ENCODE measurements at places on chromosomes 16 and 17.

- H3K27me3 ChIP-seq = no peaks in the 10 kb centered on the region
- H3K27ac ChIP-seq = no peak overlapping the region
- DNase-seq = no peak
- peaks cover 2% of the 10 kb centered on the region for H3K36me3 ChIP-seq
Measured at GRCh38 chr16:69775563-69775962, 13.4 kb downstream of the WWP2 start.

DNA sequence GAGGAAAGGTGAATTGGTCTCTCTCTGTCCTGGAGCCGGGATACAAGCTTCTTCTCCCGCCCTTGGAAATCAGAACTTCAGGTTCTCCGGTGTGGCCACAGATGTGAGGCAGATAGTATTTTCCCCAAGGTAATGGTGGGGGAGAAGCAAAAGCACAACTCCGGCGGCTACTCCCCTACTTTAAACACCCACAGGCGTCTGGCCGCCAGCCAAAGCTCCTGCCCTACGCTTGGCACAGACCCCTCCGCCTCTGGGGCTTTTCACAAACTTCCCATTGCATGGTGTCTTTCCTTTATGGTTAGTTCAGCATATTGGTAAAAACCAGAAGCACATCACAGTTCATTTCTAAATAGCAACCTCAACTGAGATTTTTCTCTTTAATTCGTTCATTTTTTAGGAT lies 39.4 kb upstream of the B4GALNT2 start:
- no peaks in the 10 kb centered on the region for H3K36me3 ChIP-seq
- no peak overlapping the region for H3K27ac ChIP-seq
- no peak overlapping the region for H3K4me3 ChIP-seq
- no peaks in the 10 kb centered on the region for H3K4me1 ChIP-seq
- H3K27me3 ChIP-seq = no peaks in the 10 kb centered on the region

DNA sequence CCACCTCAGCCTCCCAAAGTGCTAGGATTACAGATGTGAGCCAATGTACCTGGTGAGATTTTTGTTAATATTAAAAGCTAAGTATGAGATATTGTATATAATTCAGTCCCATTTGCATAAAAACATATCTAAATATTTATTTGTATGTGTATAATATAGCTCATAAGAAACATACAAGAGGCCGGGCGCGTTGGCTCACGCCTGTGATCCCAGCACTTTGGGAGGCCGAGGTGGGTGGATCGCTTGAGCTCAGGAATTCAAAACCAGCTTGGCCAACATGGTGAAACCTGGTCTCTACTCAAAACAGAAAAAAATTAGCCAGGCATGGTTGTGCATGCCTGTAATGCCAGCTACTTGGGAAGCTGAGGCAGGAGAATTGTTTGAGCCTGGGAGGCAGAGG lies 16.8 kb upstream of the BCO1 start:
- no peaks in the 10 kb centered on the region for H3K36me3 ChIP-seq
- no peak for DNase-seq
- H3K4me1 ChIP-seq = no peaks in the 10 kb centered on the region
- no peak overlapping the region for H3K27ac ChIP-seq
- no peaks in the 10 kb centered on the region for H3K27me3 ChIP-seq

DNA sequence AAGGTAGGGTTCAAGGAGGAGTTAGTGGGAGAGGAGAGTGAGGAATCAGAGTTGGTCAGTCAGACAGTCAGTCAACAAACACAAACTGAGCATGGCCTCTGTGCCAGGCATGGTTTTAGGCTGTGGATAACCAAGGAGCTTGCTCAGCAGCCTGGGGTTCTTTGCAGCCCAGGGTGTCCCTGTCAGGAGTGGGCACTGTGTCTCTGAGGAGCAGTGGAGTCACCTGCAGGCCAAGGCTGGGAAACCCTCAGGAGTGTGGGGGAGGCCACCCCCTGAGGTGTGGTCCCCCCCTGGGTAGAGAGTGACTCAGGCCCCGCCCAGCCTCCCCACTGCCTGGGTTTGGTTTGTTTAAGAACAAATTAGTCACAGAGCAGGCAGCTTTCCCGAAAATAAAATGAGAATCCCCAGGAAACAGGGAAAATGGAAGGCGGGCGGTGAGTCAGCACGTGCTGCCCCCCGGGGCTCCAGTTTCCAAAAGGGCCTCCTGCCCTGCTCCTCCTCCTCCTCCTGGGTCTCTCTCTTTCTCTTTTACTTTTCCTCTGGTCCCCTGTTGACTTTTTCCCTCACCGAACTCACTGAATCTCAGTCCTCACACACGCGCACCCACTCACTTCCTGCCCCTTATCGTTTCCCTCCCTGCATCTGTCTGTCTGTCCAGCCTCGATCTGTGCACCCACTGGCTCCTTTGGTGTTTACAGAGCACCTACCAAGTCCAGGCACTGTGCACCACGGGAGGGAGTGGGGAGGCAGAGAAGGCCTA lies 44.3 kb downstream of the SOCS3 start:
- peak overlapping the region; percentile 74 for H3K27ac ChIP-seq
- no peak for DNase-seq
- H3K36me3 ChIP-seq = no peaks in the 10 kb centered on the region
- H3K4me1 ChIP-seq = peaks cover 35% of the 10 kb centered on the region
- H3K27me3 ChIP-seq = no peaks in the 10 kb centered on the region

- H3K27ac ChIP-seq = no peak overlapping the region
- no peak overlapping the region for H3K4me3 ChIP-seq
- no peaks in the 10 kb centered on the region for H3K27me3 ChIP-seq
- no peaks in the 10 kb centered on the region for H3K36me3 ChIP-seq
- DNase-seq = no peak
Measured at GRCh38 chr16:49632795-49633184, 223.1 kb downstream of the ZNF423 start.

GRCh38 chr16:86574646-86575045 lies 3.7 kb upstream of the FOXL1 start:
- peaks cover 9% of the 10 kb centered on the region for H3K27me3 ChIP-seq
- H3K4me1 ChIP-seq = peaks cover 3% of the 10 kb centered on the region
- no peak for DNase-seq
- H3K27ac ChIP-seq = no peak overlapping the region
- H3K4me3 ChIP-seq = no peak overlapping the region
- no peaks in the 10 kb centered on the region for H3K36me3 ChIP-seq

DNA sequence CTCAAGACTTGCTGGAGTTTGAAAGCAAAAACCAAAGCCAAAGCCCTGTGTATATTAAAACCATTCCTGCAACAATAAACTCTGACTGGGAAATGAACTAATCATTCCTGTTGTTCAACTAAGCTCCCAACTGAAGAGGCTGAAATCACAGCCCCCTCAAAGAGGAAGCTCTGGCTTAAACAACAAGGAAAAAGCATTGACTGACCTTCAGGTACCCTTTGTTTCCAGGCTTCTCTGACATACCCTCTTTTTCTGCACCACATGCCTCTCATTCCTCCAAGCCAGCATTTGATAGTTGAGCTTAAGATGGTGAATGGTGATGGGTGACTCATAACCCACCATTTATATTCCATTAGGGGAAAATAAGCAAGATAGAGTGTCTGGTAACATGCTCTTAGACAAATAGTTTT lies 470.9 kb upstream of the SOX9 start:
- DNase-seq = no peak
- no peaks in the 10 kb centered on the region for H3K36me3 ChIP-seq
- no peaks in the 10 kb centered on the region for H3K27me3 ChIP-seq
- no peak overlapping the region for H3K4me3 ChIP-seq
- no peaks in the 10 kb centered on the region for H3K4me1 ChIP-seq
- no peak overlapping the region for H3K27ac ChIP-seq

DNA sequence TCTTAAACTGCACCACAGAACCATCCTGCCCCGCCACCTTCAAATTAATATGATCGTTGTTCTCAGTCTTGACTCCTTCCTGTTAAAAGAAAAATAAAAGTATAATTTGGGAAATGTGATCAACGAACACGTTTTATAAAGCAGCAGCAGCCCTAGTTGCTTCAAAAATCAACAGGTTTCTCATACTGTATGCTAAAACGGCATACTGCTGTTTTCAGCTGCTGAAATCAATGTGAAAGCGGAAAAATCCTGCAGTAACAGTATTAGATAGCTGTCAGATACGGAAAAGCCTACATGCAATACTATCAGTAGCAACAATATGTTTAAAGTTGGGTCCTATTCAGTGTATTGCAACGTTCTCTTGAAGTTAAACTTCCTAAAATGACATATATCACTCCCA lies 1.6 kb downstream of the SUMO2 start:
- H3K27ac ChIP-seq = peak overlapping the region; percentile 93
- peaks cover 12% of the 10 kb centered on the region for H3K36me3 ChIP-seq
- H3K4me1 ChIP-seq = peaks cover 10% of the 10 kb centered on the region

DNA sequence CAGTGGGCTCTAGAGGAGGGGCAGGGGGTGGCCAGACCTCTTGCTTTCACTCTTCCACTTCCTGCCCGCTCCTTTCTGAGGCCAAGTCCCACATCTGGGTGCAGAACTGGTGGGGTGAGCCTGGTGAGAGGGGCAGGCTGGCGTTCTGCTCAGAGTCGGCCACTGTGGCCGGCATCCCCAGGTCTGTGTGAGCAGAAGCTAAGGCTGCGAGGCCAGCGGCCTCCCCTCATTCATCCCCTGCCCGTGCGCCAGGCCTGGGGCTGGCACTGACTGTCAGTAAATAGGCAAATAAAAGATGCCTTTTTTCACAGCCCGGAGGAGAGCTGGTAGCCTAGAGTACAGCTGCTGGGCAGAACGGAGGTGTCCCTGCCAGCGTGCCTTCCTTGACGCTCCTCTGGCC lies 1.2 kb downstream of the DEF8 start:
- H3K36me3 ChIP-seq = no peaks in the 10 kb centered on the region
- peaks cover 11% of the 10 kb centered on the region for H3K4me1 ChIP-seq
- no peak for DNase-seq
- H3K4me3 ChIP-seq = no peak overlapping the region

- no peaks in the 10 kb centered on the region for H3K4me1 ChIP-seq
- H3K27ac ChIP-seq = no peak overlapping the region
- no peak for DNase-seq
Measured at GRCh38 chr17:58779446-58779845, 23.8 kb downstream of the PPM1E start.

DNA sequence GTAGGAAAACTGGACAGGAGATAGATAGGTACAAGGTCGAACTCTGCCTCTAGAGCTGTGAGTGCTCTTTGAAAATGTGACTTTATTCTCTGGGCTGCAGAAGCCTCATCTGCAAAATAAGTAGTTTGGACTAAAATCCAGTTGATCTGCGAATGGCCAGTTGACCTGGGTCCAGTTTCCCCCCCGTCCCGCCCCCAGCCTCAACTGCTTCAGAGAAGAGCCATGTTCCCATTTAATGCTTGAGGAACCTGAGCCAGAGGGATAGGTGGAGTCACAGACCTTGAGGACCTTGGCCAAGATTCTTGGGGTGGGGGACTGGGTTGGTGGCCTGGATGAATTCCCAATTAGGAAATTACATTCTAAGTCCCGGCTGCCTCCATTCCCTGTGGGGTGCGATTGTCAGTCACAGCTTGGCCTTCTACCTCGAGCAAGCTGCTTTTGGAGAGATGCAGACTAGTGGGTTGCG lies 14.1 kb downstream of the TBX2 start:
- H3K4me1 ChIP-seq = peaks cover 49% of the 10 kb centered on the region
- no peak overlapping the region for H3K27ac ChIP-seq
- DNase-seq = peak; percentile 4
- H3K36me3 ChIP-seq = no peaks in the 10 kb centered on the region

GRCh38 chr17:75504347-75505151 lies 10.8 kb downstream of the CASKIN2 start:
- peak; percentile 69 for DNase-seq
- H3K27ac ChIP-seq = no peak overlapping the region
- peaks cover 28% of the 10 kb centered on the region for H3K36me3 ChIP-seq
- no peak overlapping the region for H3K4me3 ChIP-seq
- no peaks in the 10 kb centered on the region for H3K27me3 ChIP-seq
- H3K4me1 ChIP-seq = peaks cover 30% of the 10 kb centered on the region
